Stimulated activated CD4-positive, alpha-beta T cell treated with anti-CD3 and anti-CD28 coated beads, TNF-alpha, amount 100 ng/mL, for 4 hours (primary cell): ENCODE measurements at places on chromosomes 7 and 10.

DNA sequence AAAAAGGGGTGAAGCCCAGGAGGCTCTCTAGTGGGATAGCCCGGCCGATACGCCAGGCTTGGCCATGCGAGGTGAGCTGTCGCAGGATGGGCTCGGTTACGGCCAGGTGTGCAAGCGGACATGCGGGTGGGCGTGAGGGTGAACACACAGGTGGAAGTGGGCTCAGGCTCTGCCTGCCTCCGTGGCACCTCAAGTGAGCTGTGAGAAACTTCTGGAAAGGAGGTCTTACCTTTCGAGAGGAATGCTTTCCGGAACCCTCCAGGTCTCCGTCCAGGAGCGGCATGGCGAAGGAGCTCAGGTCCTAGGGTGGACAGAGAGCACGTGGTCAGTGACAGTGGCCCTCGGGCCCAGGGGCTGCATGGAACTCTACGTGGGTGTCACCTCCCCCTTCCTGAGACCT is 90.7 kb downstream of the PRKAG2 start:
- DNase-seq, result no peak

DNA sequence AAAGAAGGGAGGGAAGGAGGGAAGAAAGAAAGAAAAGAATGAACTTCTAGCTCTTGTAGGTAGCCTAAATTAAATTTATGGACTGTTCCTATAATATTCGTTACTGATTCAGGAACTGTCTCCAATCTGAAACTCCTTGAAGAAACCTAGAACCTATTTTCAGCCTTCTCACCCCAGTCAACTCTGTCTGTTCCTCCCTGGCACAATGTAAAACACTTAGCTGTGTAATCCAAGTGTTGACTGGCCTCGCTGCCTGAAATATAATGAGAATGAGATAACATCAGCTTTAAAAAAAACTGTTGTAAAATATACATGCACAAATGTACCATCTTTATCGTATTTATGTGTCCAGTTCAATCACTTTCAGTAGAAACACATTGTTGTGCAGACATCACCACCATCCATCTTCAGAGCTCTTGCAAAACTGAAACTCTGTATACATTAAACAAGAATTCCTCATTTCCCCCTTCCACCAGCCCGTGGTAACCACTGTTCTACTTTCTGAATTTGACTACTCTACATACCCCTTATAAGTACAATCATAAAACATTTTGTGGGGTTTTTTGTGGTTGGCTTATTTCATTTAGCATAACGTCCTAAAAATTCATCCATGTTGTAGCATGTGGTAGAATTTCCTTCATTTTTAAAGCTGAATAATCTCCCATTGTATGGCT is 6.3 kb upstream of the C7orf33 start:
- no peak for DNase-seq

- DNase-seq, result no peak
These were observed 214.0 kb upstream of the PRSS58 start for GRCh38 chr7:142471820-142472219.

- DNase-seq, result no peak
These were observed 3.2 kb downstream of the TES start for GRCh38 chr7:116213361-116214130.

DNA sequence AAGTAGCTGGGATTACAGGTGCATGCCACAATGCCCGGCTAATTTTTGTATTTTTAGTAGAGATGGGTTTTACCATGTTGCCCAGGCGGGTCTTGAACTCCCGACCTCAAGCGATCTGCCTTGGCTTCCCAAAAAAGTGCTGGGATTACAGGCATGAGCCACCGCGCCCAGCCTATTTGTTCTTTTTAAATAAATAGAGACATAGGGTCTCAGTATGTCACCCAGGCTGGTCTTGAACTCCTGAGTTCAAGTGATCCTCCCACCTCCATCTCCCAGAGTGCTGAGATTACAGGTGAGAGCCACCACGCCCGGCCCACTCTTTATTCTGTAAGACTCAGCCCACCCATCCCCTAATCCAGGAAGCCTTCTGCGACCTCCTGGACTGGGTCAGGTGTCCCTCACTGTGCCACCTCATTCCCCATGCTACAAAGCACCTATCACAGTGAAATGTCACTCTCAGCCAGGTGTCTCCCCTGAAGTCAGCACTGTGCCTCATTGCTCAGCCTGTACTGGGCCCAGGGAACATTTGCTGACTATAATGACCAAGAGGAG is 2.8 kb downstream of the TMEM120A start:
- DNase-seq, result no peak
